ENCODE measurements at places on chromosomes 16 and 17.
A peak's percentile ranks its signal among the peaks of the same experiment; 100 is the strongest.

DNA sequence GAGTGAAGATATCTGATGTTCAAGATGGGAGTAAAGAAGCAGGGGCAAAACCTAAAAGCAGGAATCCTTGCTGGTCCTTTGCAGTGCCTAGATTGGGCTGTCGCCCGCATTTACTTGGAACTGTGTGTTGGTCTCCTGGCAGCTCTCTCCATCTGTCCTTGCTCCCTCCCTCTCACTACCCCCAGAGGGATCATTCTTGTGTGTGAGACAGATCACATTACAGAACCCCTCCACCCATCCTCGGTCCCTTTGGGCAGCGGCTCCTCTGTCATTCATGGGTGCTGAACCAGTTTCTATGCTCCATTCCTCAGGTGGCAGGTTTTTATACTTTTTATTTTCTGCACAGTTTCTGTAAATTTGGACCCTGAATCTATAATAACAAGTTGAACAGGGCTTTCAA, 99.4 kb upstream of the MYOCD start:
- no peak for DNase-seq

DNA sequence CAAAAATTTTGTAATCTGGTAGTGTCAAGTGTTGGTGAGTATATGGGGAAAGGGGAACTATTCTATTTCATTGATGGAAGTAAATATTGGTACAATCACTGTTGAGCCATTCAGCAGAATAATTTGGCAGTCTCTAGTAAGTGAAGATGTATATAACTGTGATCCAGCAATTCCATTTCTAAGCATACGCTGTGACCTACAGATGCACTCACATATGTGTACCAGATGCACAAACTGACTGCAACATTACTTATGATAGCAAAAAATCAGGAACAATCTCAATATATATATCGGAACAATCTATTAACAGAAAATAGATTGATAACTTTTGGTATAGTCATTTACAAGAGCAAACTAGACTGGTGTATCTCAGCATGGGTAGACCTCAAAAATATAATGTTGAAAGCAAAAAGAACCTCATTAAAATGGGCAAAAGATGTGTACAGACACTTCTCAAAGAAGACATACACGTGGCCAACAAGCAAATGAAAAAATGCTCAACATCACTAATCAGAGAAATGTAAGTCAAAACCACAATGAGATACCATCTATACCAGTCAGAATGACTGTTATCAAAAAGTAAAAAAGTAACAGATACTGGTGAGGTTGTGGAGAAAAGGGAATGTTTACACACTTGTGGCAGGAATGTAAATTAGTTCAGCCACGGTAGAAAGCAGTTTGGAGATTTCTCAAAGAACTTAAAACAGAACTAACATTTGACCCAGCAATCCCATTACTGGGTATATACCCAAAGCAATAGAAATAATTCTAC, 20.7 kb downstream of the ADAP2 start:
- DNase-seq = no peak

DNA sequence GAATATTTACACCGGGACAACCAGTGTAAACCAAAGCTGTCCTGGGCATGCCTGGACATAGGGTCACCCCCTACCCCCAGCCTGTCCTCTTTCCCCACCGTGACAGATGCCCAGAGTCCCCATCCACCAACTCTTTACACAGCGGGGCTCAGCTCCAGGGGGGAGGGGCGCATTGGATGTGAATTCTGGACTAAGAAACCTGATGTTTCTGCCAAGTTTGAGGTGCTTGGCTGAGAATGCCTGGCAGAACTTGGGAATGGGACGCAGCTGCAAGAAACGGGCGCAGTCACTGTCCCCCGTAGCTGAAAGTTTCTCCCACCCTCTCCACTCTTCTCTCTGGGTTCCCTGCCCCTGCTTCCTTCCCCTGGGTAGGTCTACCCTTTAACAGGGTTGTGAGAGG, 68.0 kb upstream of the CDC42EP4 start:
- DNase-seq = no peak

DNA sequence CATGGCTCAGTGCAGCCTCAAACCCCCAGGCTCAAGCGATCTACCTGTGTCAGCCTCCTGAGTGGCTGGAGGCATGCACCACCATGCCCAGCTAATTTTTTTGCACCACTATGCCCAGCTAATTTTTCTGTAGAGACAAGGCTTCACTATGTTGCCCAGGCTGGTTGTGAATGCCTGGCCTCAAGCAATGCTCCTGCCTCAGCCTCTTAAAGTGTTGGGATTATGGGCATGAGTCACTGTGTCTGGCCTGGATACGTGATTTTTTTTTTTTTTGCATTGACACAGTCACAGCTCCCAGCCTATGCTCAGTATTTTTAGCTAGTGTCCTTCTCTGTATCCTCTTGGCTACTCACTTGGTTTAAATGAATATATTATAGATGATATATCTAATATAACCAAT, 377.0 kb upstream of the TNRC6C start:
- no peak for DNase-seq

- DNase-seq = no peak
These were observed 14.4 kb downstream of the RFWD3 start for GRCh38 chr16:74652249-74652648.

GRCh38 chr16:50354629-50355456, 13.9 kb downstream of the BRD7 start:
- no peak for DNase-seq

GRCh38 chr17:2928294-2928890, 132.2 kb downstream of the RAP1GAP2 start:
- no peak for DNase-seq

- no peak for DNase-seq
These were observed 1714.6 kb downstream of the TP53TG3F start for GRCh38 chr16:35174016-35174415.

GRCh38 chr16:1865902-1866690, 5.9 kb downstream of the MEIOB start:
- DNase-seq = no peak

DNA sequence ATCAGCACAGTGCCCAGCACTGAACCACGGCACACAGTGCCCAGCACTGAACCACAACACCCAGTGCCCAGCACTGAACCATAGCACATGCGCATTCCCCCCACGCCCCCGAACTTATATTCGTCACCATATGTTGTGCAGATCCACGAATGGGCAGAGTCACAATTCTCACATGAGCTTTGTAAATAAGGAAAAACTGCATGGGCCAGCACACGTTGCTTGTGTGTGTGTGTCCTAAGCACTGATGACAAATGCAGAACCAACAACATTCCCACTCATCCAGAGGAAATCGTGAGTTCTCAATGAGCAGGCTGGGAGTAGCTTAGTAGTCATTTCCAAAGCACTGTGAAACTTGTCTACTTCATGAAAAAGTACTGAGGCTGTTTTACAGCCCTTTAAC, 70.0 kb downstream of the ADCY9 start:
- DNase-seq = no peak

- no peak for DNase-seq
These were observed 52.7 kb upstream of the CNEP1R1 start for GRCh38 chr16:49972280-49972679.

- DNase-seq = no peak
These were observed 2.8 kb upstream of the ARHGAP27 start for GRCh38 chr17:45435481-45435880.

DNA sequence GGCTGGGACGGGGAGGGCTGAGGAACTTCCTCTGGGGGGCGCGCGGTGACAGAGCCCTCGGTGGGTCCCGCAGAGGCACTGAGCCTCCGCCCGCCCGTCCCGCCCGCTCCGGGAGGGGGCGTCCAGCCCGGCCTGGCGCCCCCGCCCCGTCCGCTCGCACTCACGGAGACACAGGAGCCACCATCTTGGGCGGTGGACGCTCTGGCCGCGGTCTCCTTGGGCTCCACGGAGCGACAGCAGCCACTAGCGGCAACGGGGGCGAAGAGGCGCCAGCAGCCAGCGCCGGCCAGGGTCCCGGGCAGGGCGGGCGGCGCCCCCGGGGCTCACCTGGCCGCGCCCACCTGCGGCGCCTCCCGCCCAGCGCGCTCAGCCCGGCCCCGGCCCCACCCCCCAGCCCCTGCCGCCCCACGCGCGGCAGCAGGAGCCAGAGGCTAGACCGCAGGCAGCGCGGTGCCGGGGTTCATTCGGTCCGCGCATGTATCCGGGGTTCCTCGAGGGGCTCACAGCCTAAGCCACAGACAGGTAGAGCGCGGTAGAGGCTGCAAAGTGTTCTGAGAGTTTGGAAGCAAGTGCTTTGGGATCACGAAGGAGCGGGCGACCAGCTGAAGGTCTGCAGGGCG, at the start of gene C17orf113:
C17orf113 (minus strand) TSS at position 209 of the 620 bp plus-strand sequence. CDS start 7,225 bp downstream, outside the sequence.
- no peak for DNase-seq

- no peak for DNase-seq
These were observed 228.3 kb upstream of the EEF2KMT start for GRCh38 chr16:5325932-5326331.

DNA sequence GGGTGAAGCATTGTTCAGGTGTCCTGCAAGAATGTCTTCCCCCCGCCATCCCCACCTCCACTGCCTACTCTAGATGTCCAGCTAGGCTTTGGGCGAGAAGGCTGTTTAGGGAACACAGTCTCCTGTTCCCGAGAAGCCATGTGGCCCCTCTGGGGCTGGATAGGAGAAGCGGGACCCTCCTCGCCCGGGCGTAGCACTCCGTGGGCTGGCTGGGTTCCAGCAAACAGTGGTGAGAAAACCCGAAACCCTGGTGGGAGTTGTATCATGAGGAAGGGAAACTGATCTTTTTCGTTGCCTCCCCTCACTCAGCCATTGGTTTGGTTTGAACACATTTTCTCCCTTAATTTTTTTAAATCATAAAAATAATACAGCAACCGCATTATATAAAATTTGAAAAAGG, 56.6 kb downstream of the IRF8 start:
- no peak for DNase-seq

- DNase-seq = no peak
These were observed 790 bp downstream of the NCBP3 start for GRCh38 chr17:3845291-3845620.

DNA sequence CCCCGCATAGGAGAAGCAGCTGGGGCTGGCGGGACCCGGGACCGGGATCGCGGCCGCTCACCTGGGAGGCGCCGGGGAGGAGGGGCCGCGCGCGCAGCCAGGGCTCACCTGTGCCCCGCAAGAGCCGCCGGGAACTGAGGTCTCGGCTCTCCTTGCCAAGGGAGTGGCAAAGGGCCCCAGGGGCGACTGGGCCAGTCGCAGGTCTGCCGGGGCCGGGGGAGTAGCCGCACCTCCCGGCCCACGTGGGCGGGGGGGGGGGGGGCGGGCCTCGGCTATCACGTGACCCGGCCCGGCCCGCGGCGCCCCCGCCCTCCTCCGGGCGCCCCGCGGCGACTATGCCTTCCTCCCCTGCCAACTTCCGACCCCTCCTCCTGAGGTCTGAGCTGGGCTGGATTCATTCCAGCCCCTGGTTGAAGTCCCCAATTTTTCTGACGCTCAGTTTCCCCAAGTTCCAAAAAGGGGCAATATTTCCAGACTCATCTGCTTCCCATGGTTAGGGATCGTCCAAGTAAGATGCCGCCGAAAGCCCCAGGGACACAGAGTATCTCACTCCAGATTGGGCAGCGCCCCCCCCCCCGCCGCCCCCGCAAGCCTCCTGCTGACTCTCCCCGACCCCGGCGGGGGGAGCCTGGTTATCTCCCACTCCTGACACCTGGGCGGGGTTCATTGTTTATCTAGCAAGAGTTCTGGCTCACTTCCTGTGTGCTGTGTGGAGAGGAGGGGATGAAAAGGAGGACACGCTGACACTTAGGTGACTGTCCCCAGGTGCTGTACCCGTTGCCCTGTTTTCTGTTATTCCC, at the start of gene TMC6:
TMC6 (minus strand) TSS at position 205 of the 800 bp plus-strand sequence. CDS start 1,923 bp downstream, outside the sequence.
- DNase-seq = peak; percentile 51

- DNase-seq = no peak
These were observed 55.2 kb downstream of the CMIP start for GRCh38 chr16:81499576-81500380.

GRCh38 chr16:88401604-88402246, 19.0 kb downstream of the ZNF469 start:
- DNase-seq = no peak

DNA sequence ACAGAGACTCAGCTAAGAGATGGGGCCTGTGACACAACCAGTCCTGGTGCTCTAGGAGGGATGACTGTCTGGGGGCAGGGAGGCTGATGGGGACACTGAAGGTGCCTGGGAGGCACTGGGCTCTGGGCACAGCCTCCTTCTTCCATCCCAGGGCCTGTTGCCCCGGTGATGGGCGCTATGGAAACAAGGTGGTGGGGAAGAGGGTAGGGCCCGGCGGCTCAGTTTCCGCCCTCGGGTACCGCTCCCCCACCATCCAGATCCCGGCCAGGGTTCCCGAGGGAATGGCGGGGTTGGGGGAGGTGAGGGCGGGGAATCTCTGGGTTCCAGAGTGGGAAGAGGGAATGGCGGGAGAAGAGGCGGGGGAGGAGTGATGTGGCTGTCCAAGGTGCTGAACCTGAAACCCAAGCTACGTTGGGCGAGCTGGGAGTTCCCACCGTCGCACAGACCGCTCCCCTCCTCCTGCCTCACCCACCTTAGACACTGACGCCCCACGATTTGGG, 981 bp downstream of the KCNH4 start:
- DNase-seq = peak; percentile 34

DNA sequence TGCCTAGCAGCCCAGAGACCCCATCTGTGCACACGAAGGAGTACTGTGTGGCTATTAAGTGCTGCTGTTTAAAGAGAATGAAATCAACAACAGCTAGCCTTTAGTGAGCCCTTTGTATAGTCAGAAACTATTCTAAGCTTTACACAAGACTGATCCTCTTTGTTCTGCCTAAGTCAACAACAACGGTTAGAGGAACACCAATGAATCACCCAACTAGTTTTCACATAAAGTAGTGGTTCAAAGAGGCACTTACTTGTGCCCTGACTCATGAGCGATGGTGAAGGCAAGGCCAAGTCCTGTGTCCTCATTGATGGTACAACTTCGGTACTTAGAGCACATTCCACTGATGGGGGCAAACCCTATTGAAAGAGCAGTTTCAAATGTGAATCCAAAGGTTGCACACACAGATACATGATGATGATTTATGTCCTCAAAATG, 75.8 kb downstream of the ADAMTS18 start:
- DNase-seq = no peak

GRCh38 chr17:41968676-41969075, 2.1 kb downstream of the CNP start:
- no peak for DNase-seq

DNA sequence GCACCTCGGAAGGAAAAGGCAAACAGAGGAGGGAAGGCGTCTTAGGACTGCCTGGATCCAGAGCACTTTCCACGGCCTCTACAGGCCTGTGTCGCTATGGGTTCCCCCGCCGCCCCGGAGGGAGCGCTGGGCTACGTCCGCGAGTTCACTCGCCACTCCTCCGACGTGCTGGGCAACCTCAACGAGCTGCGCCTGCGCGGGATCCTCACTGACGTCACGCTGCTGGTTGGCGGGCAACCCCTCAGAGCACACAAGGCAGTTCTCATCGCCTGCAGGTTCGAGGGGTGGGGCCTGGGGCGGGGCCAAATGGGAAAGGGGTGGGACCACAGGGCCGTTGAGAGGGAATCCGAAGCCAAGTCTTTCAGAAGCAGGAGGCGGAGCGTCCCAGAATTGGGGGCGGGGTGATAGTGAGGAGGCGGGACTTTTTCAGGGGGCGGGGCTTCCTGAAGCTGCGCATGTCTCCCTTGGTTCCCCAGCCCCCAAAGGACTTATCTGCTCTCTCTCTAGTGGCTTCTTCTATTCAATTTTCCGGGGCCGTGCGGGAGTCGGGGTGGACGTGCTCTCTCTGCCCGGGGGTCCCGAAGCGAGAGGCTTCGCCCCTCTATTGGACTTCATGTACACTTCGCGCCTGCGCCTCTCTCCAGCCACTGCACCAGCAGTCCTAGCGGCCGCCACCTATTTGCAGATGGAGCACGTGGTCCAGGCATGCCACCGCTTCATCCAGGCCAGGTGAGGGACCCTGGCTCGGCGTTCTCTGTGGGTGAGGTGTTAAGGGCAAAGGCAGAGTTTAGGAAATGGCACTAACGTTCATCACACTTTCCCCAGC, 939 bp downstream of the BCL6B start:
- DNase-seq = peak; percentile 10

- DNase-seq = no peak
These were observed 205.6 kb downstream of the SPECC1 start for GRCh38 chr17:20214794-20215193.

Data from NCI-H187 (cell line).